Stimulated activated CD4-positive, alpha-beta T cell treated with anti-CD3 and anti-CD28 coated beads, Interleukin-1b, Interleukin-23, amount 100 ng/mL, for 1 hour (primary cell): ENCODE measurements at places on chromosomes 1 and 21.

GRCh38 chr1:99766378-99766800, at the start of gene FRRS1:
TSS of gene FRRS1 (minus strand) at chr1:99766635. CDS start at chr1:99748768, 17,867 bp downstream.
- DNase-seq = no peak

DNA sequence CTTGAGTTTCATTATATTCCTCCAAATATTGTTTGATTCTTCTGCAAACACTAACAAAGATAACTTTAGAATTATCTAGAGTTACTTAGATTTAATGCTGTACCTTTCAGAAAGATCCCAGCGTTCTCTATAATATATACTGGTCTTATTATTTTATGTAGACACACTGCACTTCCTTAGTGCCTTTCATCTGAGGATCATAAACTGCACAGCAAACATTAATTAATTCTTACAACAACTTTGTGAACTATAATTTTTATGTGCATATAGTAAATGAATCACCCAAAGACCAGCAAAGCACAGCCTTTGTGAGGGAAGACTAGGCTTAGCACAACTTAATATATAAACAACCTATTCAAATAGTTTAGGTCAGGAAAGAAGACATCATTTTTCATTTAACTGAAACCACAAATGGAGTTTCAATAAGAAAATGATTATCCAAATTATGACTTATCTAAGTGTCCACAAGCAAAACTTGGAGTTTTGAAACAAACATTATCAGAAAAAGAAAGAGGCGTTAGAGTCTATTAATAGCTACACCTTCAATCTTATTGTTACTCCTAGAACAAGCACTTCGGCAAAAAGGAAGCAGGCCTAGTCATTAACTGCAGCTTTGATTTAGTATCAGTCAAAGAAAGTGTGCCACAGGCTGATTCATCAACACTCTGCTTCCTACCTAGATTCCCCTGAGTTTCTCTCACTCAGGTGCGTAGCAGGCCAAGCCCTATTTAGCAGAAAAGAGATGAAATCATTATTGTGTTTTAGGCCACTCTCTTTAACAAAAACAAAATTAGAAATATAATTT, 22.5 kb upstream of the RC3H1 start:
- no peak for DNase-seq

DNA sequence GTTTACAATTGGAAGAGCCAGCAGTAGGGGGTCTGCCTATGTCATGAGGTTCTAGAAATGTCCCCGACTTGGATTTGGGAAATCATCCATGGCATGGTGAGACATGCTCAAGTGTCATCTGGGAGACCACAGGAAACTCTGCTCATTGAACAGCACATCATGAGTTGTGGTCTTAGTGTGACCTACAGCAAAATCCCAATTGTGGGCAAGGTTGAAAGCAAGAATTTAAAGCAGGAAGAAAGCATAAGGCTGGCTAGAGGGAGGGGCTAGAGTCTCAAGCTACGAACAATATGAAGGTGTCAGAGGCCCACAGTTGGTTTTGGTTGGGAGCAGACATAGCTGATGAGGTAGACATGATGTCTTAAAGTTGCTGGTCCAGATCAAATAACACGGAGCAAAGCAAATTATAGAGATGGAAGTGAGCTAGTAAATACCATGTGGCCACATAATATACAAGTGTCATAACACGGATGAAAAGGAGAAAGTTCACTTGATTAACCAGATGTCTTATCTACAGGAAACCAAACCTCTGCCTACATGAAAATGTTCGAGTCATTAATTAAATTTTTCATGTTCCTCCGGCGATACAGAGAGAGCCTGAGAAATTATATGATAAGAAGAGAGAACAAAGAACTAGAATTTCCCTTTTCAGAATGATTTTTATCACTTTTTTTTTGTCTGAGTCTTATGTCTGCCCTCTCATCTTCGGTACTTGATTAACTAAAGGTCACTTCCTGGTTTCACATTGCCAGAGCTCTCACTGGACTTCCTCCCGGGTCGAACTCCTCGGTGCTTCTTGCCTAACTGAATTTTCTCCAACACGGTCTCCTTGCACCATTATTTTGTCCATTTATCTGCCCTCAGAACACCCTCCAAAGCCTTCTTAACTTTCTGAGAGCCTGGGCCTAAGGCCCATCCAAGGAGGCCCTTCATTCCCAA, 67.5 kb upstream of the DUSP10 start:
- no peak for DNase-seq

DNA sequence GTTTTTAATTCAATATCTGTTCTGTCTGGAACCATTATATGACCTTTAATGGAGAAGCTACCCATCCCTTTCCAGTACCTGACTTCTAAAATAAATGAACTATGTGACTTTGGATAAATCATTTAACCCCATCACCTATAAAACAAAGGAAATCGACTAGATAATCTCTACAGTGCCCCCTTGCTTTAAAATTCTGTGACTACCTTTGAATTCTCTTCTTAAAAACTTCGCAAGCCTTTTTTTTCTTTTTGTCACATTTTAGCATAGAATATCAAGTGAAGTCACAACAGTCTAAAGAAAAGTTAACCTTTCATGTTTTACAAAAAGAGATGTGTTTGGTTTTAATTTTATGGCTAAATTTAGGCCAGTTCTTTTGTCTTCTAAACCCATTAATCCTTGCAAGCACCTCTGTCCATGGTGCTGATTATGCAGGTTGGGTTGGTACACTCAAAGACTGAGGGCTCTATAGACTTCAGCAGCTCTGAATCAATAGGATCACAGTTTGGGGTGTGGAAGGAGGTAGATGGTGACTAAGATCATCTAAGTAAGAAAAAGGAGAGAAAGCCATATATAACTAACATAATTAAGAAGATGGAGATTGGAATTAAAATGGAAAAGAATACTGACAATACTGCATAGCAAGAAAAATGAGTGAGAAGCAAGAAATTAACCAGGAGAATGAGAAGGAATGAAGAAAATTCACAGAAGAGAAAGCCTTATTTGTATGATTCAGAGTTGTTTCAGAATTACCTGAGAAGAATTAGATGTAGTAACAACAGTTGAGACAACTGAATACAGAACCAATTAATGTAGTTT, 59.2 kb downstream of the TBX15 start:
- DNase-seq = no peak

- no peak for DNase-seq
Observed at GRCh38 chr1:234842726-234843641, 233.0 kb upstream of the IRF2BP2 start.

DNA sequence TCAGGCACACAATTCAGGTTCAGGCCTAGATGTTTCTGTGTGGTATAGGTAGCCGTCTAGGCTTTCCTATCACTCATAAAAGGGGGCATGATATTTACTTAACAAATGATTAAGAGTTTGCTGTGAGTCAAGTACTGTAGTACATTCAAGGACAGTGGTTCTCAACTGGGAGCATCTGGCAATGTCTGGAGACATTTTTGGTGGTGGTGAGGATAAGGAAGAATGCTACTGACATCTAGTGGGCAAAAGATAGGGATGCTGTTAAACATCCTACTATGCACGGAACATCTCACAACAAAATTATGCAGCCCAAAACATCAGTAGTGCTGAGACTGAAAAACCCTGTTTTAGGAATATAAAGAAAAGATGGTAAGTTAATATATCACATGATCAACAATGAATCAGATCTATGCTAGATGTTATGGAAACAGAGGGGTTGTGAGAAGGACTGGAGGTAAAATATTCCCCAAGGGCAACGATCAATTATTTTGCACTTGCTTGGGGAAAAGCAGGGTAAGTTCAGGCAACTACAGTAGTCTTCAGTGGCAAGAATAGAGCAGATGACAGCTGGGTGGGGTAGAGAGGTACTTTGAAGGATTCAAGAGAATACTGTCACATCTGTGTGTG, 4.9 kb downstream of the DNTTIP2 start:
- no peak for DNase-seq

- no peak for DNase-seq
Observed at GRCh38 chr1:91697416-91697815, 188.5 kb downstream of the TGFBR3 start.

GRCh38 chr21:41142051-41142795, 25.7 kb upstream of the BACE2 start:
- DNase-seq = no peak

GRCh38 chr1:239570878-239571277, 184.5 kb downstream of the CHRM3 start:
- no peak for DNase-seq

GRCh38 chr1:31248276-31248675, 8.6 kb upstream of the NKAIN1 start:
- DNase-seq = no peak

DNA sequence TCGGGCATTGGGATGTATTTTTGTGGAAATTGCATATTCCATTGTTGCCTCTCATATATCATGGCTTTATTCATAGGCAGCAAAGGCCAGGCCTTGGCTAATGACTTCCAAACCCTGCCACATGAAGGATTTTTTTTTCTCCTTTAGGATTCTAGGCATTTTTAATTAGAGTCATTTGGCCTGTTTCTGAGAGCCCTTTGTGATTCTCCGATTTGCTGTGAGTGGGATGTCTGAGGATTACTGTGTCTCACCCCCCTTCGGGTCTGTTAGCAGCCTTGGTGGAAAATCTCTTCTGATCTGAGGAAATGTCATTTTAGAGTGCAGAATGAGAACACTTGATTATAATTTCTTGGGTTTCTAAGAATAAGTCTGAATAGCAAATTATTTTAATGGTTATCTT, 253.5 kb downstream of the NTNG1 start:
- no peak for DNase-seq

- DNase-seq = no peak
Observed at GRCh38 chr21:41750532-41751151, 16.2 kb downstream of the RIPK4 start.

DNA sequence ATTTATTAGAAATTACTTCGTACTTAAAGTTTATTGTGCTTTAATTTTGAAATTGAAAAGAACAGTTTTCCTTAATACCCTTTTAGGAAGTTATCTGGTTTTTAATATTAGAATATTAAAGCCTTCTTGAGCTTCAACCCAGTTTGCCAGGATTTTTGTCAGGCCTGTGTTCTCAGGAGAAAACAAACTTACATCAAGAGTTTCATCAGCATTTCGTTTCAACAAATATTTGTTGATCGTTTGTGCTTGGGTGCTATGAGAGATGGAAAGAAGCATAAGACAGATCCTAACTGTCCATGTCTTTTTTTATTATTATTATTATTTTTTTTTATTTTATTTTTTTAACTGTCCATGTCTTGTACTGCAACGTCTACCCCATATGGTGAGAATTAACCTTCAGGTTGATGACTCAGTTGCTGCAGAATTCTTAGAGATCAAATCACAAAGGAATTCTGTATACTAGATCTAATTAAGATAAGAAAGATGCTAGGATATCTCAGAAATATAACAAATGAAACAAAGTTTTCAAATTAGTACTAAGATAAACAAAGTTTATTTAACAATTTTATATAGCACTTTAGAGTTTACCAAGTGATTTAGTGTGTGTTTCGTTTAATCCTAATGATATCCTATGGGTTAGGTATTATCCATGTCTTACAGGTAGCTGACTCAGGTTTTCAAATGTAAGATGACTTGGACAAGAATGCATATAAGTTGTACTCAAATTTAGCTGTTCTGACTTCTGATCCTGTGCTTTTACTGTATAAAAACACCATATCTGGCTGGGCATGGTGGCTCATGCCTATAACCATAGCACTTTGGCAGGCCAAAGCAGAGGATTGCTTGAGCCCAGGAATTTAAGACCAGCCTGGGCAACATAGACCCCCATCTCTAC, 14.3 kb downstream of the FBXO28 start:
- no peak for DNase-seq
